ENCODE measurements at places on chromosomes 7 and 10. TPM values are rescaled to one million over a fixed set of nuclear protein-coding genes. Genes with fewer than 3 reads are reported as not detected.

DNA sequence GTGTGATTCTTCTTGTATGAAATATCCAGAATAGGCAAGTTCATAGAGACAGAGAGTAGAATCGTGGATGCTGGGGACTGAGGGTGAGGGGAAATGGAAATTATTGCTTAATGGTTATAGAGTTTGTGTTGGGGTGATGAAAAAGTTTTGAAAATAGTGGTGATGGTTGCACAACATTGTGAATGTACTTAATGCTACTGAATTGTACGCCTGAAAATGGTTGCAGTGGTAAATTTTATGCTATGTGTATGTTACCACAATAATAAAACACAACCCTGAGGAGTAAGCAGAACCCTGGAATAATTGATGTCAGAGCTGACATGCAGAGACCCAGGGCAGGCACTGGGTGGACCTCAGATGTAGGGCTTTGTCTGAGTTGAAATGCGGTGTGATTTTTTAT lies 57.6 kb downstream of the TACR2 start:
- no peak for DNase-seq

- DNase-seq: no peak
Measured at GRCh38 chr7:71334541-71334940, 202.6 kb downstream of the GALNT17 start.

- DNase-seq: peak; percentile 37
Measured at GRCh38 chr7:41630741-41631140, 72.1 kb downstream of the INHBA start.

- DNase-seq: no peak
Measured at GRCh38 chr10:12262278-12262981, 66.4 kb downstream of the CDC123 start.

DNA sequence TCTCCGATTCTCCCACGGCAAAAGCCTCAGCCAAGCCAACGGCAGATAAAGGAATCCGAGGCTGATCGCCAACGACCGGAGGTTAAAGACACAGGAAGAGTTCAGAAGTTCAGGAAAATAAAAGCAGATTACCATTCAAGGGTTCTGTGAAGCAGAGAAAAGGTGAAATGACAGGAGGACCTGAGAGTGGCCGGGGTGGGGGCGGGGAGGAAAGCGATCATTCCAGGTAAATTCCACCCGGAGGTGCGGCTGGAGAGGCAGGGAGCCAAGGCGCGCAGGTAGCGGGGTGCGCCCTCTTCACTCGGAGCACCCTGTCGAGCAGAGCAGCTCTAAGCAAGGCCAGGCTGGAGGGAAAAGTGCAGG lies 35.3 kb upstream of the SEPHS1 start:
- DNase-seq: no peak

DNA sequence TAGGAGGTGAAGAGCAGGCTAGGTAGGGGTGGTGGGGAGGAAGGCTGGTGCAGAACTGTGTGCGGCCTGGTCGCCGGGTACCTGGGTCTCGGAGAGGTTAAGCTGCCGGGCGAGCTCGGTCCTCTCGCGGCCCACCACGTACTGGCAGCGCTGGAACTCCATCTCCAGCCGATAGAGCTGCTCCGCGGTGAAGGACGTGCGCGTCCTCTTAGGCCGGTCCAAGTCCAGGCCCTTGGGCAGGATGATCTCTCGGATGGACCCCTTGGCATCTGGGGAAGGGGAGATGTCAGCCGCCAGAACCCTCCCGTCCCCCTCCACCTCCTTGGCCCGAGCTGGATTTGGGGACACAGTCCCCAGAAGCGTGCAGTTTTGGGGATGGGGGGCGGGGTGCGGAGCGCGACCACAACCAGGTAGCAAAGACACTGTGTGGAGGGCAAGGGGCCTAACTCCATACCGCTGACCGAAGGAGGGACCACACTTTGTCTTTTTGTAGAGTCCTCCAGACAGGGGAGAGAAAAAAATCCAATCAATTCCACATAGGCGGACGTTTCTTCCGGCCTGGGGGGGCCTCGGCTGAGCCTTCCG lies 1.6 kb downstream of the VAX1 start:
- no peak for DNase-seq

DNA sequence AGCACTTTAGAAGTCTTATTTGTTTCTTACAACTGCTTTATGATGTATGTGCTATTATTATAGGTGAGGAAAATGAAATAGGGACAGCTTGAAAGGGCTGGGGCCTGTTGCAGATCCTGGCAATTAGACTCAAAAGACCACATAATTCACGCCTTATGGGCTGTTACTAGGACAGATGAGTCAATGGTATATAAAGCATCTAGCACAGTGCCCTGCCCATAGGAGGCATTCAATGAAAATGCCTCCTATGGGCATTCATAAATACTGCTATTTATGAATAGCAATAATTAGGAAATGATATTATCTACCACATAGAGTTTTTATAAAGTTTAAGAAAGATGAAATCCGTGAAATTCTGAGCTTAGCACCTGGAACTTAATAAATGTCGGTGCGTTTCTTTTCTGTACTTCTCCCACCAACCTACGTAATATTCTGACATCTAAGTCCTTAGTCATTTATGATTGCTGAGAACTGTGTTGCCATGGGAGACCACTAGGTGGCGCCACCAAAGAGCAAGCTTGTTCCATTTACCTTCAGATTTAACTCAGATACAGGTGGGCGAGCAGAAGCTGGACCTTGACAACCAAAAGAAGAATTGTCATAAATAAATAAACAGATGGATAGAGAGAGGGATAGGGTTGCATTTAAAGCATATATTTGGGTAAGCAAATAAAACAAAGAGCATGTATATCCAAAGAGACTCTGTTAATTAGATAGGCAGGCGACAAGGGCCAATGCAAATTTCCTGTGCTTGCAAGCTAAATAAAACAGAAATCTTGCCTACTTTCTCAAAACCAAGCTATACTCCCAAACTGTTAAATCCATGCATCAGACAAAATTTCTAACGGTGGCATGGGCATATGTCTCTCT lies 699.9 kb downstream of the INHBA start:
- DNase-seq: peak; percentile 52

The ZNF3 gene
- 23.6 TPM for total RNA-seq

The AQP1 gene
- total RNA-seq: 0.62 TPM

GRCh38 chr10:73991884-73992245 lies 6.1 kb upstream of the VCL start:
- no peak for DNase-seq

GRCh38 chr10:67438605-67439304 lies 257.2 kb downstream of the CTNNA3 start:
- DNase-seq: no peak

The TMEM176B gene
- not detected for total RNA-seq

The ADCYAP1R1 gene
- total RNA-seq: not detected

The PPP1R3C gene
- total RNA-seq: 15.9 TPM

GRCh38 chr7:132055336-132056120 lies 499.1 kb upstream of the PODXL start:
- no peak for DNase-seq

DNA sequence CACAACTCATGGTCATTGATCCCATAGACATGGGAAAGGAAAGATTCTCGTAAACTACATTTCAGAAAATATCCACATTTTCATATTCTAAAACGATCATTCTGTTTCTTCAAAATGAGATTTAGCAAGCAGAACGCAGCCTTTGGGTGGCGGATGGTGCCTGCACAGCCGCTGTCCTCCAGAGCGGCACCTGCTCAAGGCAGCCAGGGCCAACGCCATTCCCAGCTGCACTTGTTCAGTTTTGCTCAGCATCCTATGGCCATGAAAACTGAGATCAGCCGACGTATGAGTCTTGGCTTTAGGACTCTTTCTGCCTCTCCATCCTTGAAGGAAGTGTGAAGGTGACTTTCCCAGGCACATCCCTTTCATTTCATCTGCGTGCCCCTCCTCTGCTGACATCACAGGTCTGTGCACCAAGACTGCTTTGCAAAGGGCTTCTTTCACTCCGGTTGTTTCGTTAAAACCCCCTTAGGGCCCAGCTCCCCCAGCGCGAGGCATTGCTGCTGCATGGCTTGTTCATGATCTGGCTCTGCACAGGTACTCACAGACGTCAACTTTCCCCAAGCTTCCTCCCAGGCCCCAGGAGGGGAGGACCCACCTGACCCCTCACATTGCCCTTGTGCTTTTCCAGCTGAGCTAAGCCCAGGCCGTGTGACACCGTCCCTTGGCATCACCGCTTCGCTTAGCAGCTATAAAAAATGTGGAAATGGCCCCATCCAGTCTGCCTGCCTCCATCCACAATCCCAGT lies 37.2 kb downstream of the TCERG1L start:
- no peak for DNase-seq

GRCh38 chr7:107469929-107470328 lies at the start of gene GPR22:
GPR22 (plus strand) TSS chr7:107470057; CDS start chr7:107474061, 4,004 bp downstream.
- no peak for DNase-seq

The HOXA9 gene
- total RNA-seq: 66.1 TPM

The AMPH gene
- total RNA-seq: 3.1 TPM

DNA sequence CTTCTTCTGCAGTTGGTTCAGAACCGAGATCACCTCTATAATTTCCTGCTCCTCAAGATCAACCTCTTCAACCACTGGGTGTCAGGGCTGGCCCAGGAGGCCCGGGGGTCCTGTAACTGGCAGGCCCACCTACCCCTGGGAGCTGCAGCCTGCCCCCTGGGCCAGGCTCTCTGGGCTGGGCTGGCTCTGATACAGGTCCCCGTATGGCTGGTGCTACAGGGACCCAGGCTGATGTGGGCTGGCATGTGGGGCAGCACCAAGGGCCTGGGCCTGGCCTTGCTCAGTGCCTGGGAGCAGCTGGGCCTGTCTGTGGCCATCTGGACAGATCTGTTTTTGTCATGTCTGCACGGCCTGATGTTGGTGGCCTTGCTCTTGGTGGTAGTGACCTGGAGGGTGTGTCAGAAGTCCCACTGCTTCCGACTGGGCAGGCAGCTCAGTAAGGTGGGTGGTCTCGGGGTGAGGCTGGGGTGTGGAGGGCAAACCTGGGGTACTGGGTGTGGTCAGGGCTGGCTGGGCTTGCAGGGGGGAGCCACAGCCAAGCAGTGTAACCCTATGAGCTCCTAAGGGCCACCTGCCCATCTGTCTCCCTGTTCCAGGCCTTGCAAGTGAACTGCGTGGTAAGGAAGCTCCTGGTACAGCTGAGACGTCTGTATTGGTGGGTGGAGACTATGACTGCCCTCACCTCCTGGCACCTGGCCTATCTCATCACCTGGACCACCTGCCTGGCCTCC lies 4.2 kb downstream of the TMEM270 start:
- no peak for DNase-seq

DNA sequence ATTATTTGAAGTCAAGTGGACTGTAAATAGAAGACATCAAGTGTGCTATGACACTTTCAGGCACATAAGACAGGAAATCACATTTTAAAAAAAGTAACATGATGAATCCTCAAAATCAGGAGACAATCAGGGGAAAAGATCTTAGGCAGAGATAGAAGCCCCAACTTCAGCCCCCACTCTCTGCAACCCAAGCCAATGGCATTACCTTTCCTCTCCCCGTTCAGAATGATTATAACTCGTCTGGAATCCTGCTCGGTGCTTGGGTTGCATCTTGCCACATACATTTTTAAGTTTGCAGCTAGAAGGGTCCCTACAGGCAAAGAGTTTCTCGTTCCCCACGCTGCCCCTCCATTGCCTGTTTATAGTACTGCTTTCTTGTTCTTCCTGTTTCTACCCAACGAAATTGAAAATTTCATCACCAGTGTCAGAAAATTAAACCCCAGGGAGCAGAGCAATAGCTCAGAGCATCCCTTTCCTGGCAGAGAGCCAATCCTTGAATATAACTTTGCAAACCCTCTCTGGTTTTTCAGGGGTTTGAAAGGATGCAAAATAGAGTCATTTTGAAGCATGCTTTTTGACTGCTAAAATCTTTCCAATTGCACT lies 260.5 kb upstream of the AOAH start:
- DNase-seq: no peak

- DNase-seq: peak; percentile 77
Measured at GRCh38 chr10:97731346-97732051, 5.4 kb upstream of the ZFYVE27 start.

GRCh38 chr7:35670856-35671569 lies 23.9 kb downstream of the HERPUD2 start:
- no peak for DNase-seq

GRCh38 chr7:30907527-30908267 lies 4.0 kb upstream of the AQP1 start:
- DNase-seq: no peak
